Smooth muscle cell of trachea (primary cell): ENCODE measurements at places on chromosomes 2 and 18. TPM values are rescaled to one million over a fixed set of nuclear protein-coding genes. Genes with fewer than 3 reads are reported as not detected.

EMILIN2 gene
- 16.3 and 33.1 TPM in 2 replicates for total RNA-seq

RESP18 gene
- total RNA-seq, result not detected in 2 replicates

SLC4A3 gene
- 1.2 and 4.1 TPM in 2 replicates for total RNA-seq

GKN2 gene
- not detected in 2 replicates for total RNA-seq

IL1RL1 gene
- total RNA-seq, result 0.33 and 0.44 TPM in 2 replicates

DNAJC5G gene
- total RNA-seq, result not detected in 2 replicates

FOXI3 gene
- not detected in 2 replicates for total RNA-seq

C2orf49 gene
- 22.3 and 23.7 TPM in 2 replicates for total RNA-seq

CYRIA gene
- total RNA-seq, result 4.3 and 4.5 TPM in 2 replicates

GPR45 gene
- total RNA-seq, result not detected in 2 replicates

SP100 gene
- 106 and 119 TPM in 2 replicates for total RNA-seq

COBLL1 gene
- 5.8 and 6.5 TPM in 2 replicates for total RNA-seq

AKAIN1 gene
- total RNA-seq, result not detected in 2 replicates

CLK1 gene
- 62.4 and 75.3 TPM in 2 replicates for total RNA-seq

FER1L5 gene
- total RNA-seq, result 1.3 and 1.9 TPM in 2 replicates

PNKD gene
- 26.1 and 29.1 TPM in 2 replicates for total RNA-seq

ERICH2 gene
- total RNA-seq, result 0.33 TPM in 1 of 2 replicates, not detected in the other

RTKN gene
- total RNA-seq, result 22.3 and 24.0 TPM in 2 replicates

HOXD10 gene
- not detected in 2 replicates for total RNA-seq

HOXD8 gene
- 0.33 and 0.44 TPM in 2 replicates for total RNA-seq

ECEL1 gene
- not detected in 2 replicates for total RNA-seq

GNAL gene
- 0.15 and 0.99 TPM in 2 replicates for total RNA-seq

DSC3 gene
- 0.15 and 0.33 TPM in 2 replicates for total RNA-seq

CIB4 gene
- not detected in 2 replicates for total RNA-seq

SCYGR7 gene
- total RNA-seq, result not detected in 2 replicates

DGUOK gene
- 56.6 and 66.2 TPM in 2 replicates for total RNA-seq

CDCA7 gene
- total RNA-seq, result 1.3 and 4.7 TPM in 2 replicates

ORMDL1 gene
- total RNA-seq, result 63.0 and 66.3 TPM in 2 replicates

MEP1B gene
- 0.17 TPM in 1 of 2 replicates, not detected in the other for total RNA-seq

DYSF gene
- 0.15 and 0.17 TPM in 2 replicates for total RNA-seq

CAMKMT gene
- 6.0 and 9.2 TPM in 2 replicates for total RNA-seq

FAP gene
- total RNA-seq, result 112 and 143 TPM in 2 replicates

MC4R gene
- not detected in 2 replicates for total RNA-seq

FKBP1B gene
- total RNA-seq, result 10.1 and 10.9 TPM in 2 replicates

VWA3B gene
- 0.17 TPM in 1 of 2 replicates, not detected in the other for total RNA-seq

SCN3A gene
- 0.50 and 1.3 TPM in 2 replicates for total RNA-seq

RAB6D gene
- total RNA-seq, result under 0.01 TPM in 1 of 2 replicates, not detected in the other

SERPINB12 gene
- not detected in 2 replicates for total RNA-seq
